Spleen (tissue), 13 donors: ENCODE measurements at places on chromosomes 2 and 18. TPM values are rescaled to one million over a fixed set of nuclear protein-coding genes. Genes with fewer than 3 reads are reported as not detected.

Gene PROC
- polyA plus RNA-seq = 0.16 TPM

Gene SP9
- polyA plus RNA-seq = not detected

Gene PLCL1
- polyA plus RNA-seq = 0.93 TPM

Gene SFTPB
- 4.0 TPM for polyA plus RNA-seq

Gene CRACDL
- 0.76 TPM for polyA plus RNA-seq

Gene AKAIN1
- not detected for polyA plus RNA-seq
